ENCODE measurements at places on chromosomes 11 and 22.

- DNase-seq, result no peak
Observed at GRCh38 chr22:37972527-37972926, 11.8 kb downstream of the SOX10 start.

DNA sequence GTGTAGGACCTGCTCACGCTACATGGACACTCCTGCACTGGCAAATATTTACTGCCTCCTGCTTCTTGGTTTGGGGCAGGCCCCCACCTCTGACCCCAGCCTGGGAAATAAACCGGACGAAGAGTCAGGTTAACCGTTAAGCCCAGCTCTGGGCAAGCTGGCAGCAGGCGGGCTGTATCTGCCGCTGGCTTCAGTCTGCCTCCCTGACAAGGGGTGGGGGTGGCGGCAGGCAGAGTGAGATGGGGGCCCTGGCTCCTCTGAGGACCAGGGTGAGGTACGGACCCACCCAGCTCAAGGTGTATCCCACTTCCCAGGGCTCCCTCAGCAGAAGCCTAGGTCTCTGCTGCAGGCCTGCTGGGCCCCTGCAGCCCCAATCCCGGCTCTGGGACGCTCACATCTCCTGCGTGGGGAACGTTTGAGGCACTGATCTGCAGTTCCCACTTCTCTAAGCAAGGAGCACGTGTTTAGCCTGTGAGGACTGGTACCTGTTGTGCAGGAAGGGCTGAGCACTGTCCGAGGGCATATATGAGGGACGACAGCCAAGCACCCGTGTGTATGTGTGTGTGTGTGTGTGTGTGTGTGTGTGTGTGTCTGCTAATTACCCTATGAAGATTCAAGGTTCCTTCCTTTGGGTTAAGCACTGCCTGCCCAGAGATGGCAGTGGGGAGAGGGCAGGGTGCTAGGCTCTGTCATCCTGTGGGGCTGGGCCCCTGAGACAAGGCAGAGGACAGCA lies 1.1 kb upstream of the LRRC75B start:
- DNase-seq, result no peak

DNA sequence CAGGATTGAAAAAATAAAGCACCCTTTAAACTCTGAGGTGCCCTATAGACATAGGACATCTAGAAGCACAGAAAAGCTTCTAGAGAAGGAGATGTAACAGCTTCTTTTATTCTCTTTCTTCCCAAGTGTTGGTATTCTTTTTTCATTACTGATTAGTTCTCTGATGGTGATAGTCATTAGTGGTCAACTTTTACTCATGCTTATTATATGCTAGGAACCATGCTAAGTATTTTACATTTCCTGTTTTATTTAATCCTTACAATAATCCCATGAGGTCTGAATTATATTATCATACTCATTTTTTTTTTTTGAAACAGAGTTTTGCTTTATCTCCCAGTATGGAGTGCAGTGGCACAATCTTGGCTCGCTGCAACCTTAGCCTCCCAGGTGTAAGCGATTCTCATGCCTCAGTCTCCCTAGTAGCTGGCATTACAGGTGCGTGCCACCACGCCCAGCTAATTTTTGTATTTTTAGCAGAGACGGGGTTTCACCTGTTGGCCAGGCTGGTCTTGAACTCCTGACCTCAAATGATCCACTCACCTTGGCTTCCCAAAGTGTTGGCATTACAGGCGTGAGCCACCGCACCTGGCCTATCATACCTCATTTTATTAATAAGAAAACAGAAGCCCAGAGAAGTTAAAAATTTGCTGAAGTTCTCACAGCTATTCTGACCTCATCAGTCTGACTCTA lies 3.0 kb downstream of the C11orf52 start:
- no peak for DNase-seq

GRCh38 chr11:8087185-8087584 lies 6.2 kb downstream of the TUB start:
- DNase-seq, result no peak

DNA sequence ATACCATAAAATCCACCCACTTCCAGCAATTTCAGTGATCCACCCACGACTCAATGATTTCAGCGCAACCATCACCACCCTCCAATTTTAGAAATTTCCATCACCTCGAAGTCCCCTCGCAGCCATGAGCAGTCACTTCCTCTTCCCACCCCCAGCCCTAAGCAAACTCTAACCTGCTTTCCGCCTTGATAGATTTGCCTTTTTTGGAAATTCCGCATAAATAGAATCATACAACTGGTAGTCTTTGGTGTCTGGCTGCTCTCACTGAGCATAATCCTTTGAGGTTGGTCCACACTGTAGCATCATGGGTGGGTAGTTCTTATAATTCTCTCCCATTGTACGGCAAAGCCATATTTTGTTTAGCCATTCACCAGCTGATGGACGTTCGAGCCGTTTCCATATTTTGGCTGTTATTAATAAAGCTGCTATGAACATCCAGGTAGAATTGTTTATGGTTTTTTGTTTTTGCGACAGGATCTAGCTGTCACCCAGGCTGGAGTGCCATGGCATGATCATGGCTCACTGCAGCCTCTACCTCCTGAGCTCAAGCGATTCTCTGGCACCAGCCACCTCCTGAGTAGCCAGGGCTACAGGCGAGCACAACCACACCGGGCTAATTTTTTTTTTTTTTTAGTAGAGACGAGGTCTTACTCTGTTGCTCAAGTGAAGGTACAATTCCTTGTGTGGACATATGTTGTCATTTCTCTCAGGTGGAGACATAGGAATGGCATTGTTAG lies 16.0 kb downstream of the PIM3 start:
- DNase-seq, result no peak

GRCh38 chr11:132504501-132505041 lies 1027.7 kb downstream of the OPCML start:
- no peak for DNase-seq

- DNase-seq, result no peak
Observed at GRCh38 chr11:38256436-38256835, 1658.4 kb upstream of the RAG2 start.

GRCh38 chr11:22566293-22566692 lies 59.3 kb downstream of the FANCF start:
- DNase-seq, result no peak

GRCh38 chr11:19080579-19080993 lies 20.1 kb upstream of the MRGPRX2 start:
- no peak for DNase-seq

GRCh38 chr11:97934572-97935208 lies 1086.1 kb upstream of the CNTN5 start:
- no peak for DNase-seq

- no peak for DNase-seq
Observed at GRCh38 chr11:14022821-14023220, 60.3 kb downstream of the SPON1 start.

DNA sequence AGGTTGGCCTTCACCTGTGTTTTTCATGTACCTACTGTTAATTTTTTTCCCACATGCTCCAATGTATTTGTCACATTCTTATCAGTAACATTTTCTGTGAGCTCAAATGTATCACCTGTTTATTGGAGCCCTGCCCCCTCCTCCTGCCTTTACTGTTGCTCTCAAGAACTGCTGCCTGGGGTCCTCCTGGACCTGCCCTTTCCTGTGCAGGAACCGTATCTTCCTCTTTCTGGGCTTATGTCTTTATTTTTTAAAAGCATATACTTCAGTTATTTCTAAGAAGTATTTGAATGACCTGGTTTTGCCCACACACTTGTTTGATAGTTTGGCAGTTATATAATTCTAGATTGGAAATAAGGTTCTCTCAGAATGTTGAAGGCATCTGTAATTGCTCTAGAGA lies 5.9 kb downstream of the FAM118B start:
- no peak for DNase-seq

GRCh38 chr22:42793848-42794405 lies 63.1 kb downstream of the ARFGAP3 start:
- no peak for DNase-seq

GRCh38 chr11:106872246-106872645 lies 146.0 kb downstream of the GUCY1A2 start:
- DNase-seq, result no peak

All from forelimb muscle (tissue), 1 donor.